Sigmoid colon (tissue), 7 donors: ENCODE measurements at places on chromosomes 3 and 15.

- peak; percentile 76 for DNase-seq
These were observed 50.1 kb downstream of the TLE3 start for GRCh38 chr15:70047386-70048197.

DNA sequence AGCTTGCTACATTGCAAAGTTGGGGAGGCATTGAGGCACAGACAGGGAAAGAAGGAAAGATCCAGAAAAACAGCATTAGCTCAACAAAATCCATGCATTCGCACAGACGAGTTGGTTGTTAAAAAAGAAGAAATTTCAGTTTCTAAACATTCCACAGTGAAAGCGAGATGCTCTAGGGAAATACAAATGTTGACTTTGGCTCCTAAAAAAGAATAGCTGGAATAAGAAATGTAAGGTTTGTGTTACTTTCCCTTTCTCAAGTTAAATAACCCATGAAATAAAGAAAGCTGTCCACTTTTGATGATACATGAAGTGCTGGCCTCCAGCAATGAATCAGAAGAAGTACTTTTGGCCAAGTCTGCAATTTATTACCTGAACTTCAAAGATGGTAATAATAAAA lies 465.1 kb downstream of the ERC2 start:
- no peak for DNase-seq

DNA sequence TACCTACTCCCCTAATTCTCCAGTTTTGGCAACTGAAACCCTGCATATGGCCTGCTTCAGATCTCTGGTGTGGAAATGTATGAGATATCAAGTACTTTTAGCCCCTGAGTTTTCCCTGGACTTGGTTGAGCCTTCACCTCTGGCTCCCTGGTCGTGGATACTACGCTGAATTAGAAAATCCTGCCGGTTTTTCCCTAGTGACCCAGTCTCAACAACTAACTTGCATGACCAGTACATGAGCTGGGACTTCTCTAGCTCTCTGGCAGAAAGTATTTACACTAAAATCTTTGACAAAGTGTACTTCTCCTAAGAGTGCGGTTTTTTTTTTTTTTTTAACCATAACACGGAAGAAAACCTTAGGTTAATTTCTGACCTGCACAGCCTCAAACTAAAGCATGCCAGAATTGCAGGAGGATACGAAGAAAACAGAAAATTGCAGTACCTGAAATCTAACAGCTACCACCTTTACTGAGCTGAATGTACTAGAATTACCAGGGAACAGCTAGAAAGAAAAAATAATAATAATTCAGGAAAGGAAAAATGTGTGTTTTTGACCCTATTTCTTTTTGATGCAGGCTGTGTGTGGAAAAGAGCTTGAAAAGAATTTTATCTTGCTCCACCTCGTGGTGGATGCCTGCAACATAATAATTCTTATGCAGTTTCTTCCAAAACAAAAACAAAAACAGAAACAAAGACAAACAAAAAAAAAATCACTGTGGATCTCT lies 165.6 kb downstream of the GMNC start:
- no peak for DNase-seq

DNA sequence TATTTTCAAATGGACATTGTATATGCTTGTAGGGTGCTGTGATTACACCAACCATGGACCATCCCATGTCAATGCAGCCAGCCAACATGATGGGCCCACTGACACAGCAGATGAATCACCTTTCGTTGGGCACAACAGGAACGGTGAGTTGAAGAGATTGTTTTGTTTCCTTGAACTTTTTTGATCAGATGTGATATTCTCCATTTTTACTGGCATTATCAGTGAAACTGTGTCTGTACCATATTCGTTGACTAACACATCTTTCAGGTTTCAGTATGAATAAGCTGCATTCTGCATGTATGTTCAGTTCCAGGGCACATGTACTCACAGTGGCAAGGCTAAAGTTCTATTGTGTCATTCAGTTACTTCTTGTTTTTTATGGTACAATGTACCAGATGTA lies 655.2 kb downstream of the RBMS3 start:
- DNase-seq = no peak

- no peak for DNase-seq
These were observed 6.4 kb downstream of the ASTE1 start for GRCh38 chr3:131020122-131020693.
